ENCODE measurements at places on chromosomes 5 and 9.

DNA sequence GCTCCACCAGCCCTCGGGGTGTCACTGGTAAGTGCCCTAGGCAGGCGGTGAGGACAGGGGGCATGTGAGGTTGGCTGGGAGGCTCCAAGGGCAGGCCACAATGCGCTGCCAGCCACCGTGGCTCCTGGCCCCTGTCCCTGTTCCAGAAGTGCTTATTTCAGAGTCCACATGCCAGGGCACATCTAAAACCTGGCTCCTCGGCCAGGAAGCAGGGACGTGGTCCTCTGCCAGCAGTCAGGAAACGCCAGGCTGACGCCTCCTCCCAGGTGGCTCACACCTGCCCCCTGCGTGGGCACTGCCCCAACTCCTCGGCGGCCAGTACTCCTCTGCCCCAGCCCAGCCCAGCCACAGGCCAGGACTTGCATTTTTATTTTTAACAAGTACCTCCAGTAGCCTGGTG lies 68.5 kb downstream of the SECISBP2 start:
- no peak for DNase-seq

GRCh38 chr5:71939452-71940230 lies 167.6 kb upstream of the MAP1B start:
- DNase-seq = no peak

DNA sequence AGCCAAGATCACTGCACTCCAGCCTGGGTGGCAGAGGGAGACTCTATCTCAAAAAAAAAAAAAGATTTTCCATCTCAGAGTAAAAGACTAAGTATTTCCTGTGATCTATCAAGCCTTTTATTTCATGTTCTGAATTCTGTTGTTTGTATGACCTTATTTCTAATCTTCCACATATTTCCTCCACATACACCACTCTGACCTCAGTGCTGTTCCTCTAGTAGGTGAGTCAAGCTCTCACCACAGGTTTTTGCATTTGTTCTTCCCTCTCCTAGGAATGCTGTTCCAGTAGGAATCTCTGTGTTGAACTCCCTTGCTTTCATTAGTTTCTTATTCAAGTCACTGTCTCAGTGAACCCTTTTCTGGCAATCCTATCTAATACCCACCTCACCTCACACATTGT lies 68.1 kb downstream of the INVS start:
- DNase-seq = no peak

DNA sequence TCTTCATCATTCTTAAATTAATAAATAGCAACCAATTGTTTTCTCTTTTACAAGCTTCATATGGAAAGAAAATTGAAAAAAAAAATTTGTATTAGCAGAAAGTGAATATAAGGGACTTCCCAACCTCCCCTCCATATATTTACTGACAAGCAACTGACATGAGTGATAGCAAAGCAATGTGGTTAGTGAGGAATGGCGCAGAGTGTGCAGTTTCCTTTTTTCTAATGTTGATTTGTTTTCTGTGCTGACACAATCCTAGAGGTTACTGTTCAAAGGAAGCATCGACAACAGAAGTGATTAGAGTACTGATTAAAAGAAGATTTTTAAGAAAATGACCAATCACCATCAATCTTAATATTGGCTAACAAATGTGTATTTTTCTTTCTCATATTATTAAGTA lies 1.7 kb upstream of the PTGER4 start:
- DNase-seq = no peak

DNA sequence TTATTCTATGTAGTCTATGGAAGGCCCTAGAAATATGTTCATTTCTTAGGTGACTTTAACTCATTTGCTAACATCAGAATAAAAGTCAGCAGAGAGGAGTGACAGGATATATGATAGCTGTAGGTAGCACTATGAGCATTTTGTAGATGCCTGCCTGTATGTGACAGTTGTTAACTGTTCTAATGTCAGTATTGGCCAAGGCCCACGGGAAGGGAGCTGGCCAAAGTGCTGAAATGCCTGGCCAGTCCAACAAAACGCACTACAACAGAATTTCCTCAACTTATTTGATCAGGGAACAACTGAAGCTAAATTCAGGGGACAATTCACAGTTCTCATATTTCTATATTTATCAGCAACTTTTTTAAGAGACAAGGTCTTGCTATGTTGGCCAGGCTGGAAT lies 20.8 kb downstream of the SV2C start:
- DNase-seq = no peak

GRCh38 chr5:77957-78804 lies 13.8 kb upstream of the PLEKHG4B start:
- no peak for DNase-seq

DNA sequence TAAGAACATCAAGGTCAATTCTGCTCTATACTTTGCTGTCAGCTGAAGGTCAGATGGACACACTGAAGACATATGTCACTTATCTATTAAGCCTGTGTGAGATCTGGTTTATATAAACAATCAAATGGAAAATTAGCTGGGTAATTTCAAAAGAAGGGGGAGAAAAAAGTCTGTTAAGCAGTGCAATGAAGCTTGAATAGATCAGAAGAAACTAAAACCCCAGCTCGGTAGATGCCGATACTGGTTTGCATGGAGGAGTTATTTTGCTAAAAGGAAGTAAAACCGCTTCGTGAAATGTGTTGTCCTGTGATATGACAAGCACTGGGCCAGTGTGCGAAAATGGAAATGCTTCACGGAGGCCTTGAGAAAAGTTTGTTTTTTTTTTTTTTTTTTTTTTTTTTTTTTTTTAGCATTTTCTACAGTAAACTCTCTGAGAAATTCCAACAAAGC lies 148.8 kb downstream of the MEF2C start:
- no peak for DNase-seq

DNA sequence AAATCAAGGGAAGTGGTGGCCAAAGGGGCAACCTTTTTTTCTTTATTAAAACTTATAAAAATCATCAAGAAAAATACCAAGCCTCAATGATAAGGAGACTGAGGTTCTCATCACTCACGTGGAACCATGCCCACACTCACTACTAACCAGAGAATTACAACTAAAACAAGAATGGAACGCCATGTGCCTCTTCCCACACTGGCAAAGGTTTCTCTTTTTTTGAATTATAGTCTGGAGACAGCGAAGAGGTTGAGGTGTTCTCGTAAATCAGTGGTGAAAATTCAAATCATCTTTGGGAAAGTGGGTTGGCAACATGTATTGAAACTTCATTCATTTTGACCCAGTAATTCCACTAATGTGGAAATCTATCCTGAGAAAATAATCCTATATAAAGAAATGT lies 19.4 kb downstream of the FPGS start:
- no peak for DNase-seq

DNA sequence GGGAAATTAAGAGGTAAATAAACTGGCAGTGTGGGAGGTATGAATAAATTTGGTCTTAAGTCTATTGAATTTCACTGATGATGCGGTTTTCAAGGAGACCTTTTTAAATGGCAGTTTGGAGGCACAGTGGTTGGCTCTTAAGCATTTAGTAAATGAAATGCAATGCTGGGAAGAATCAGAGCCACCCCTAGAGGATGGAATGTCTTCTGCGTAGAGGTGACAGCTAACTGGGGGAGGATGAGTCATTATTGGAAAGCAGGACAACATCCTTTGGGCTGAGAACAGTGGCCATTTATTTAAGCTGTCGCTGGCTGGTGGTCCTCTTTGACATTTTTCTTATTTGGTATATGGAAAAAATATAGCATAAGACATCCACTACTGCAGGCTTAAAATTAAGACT lies 163.2 kb downstream of the SH3GL2 start:
- no peak for DNase-seq

DNA sequence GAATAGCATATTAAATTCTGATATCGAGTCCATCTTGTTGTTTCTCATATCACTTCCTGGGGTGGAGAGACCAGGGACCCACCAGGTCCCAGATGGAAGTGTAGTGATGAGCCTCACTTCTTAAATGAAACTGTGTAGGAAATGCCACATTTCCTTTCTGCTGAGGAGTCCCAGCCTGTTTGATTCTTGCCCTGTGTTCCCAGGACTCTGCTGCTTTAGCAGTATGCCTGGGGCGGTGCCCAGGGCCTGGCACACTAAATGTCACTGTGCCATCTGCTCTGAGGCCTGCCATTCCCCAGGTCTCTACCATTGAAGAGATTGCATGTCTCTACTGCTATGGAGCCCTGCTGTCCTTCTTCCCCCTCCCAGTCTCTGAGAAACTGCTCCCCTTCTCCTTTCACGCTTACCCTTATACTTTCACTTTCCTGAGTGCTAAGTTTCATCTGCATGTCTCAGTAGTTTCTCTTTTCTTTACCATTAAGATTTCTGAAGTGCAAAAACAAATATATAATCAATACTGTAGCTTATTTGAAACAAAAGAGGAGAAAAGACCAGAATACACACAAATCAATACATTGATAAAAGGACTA lies 260.4 kb downstream of the GABRB2 start:
- no peak for DNase-seq

- no peak for DNase-seq
These were observed 53.4 kb upstream of the CACNA1B start for GRCh38 chr9:137823986-137824771.

GRCh38 chr5:132915681-132916080 lies 42.2 kb downstream of the LEAP2 start:
- no peak for DNase-seq

GRCh38 chr5:127064253-127064840 lies 9.0 kb downstream of the C5orf63 start:
- no peak for DNase-seq

DNA sequence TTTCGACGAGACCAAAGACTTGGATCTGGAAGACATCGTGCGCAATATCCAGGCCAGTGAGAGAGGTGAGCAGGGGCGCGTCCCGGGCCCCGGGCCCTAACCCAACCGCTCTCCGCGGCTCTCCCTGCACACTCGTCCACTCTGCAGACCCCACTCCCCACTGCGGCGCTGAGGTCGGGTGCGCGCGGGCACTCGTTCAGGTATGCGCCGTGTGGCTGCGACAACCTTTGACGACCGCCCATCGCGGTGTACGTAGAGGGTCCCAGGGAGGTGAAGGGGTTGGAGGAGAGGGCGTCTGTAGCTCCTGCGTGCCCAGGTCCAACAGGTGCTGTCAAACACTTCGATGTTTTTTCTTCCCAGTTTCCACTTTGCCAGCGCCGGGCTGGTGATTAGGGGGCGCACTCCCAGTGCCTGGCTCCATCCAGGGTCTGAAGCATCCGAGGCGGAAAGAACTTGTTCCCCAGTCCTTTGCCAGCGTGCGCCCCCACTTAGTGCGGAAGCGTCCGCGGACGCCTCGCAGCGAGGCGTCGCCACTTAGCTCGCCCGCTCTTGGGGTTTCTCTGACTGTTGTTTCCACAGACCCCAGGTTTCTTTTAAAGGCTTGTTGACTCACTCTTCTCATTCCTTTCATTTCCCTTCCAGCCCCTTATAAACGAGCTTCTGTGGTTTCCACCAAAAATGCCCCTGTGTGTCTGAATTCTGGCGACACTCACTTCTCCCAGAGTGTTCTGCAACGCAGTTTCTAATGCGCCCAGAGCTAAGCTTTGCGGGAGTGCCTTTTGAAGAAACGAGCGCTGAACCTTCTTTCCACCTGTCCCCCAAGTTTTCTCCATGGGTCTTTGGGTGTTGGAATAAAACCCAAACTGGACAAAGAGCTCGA lies 1.6 kb downstream of the NPR3 start:
- no peak for DNase-seq

DNA sequence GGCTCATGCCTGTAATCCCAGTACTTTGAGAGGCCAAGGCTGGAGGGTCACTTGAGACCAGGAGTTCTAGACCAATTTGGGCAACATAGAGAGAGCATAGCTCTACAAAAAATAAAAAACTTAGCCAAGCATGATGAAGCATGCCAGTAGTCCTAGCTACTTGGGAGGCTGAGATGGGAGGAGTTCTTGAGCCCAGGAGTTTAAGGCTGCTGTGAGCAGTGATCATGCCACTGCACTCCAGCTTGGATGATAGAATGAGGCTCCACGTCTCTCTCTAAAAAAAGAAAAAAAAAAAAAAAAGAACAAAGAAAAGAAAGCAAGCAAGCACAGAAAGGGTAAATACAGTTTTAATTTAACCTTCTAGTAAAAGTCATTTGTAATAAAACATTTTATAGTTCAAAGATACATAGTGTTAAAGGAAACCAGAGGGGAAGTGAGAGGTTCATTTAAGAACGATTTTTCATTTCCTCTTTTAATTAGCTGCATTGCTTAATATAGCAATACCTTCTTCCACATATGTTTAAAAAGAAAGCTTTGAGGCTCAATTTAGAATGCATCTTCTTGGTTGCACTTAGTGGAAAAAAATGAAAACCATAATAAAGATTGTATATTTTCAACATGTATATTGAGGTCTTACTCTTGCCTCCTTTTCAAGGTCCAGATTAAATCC lies 14.9 kb downstream of the GAPT start:
- DNase-seq = no peak

DNA sequence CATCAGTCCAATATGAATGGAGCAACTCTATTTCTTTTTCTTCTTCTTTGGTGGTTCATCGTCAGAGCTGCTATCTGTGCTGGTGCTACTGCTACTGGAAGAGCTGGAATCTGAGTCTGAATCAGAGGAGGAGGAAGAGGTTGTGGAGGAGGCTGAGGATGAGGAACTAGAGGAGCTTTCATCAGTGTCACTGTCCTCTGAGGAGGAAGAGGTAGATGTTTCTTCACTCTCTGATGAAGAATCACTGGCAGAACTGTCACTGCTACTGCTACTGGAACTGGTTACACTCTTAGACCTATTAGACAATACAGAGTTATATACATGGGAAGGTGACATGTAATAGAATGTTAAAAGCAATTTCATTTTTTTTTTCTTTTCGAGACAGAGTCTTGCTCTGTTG lies 27.8 kb downstream of the ZCCHC10 start:
- no peak for DNase-seq

DNA sequence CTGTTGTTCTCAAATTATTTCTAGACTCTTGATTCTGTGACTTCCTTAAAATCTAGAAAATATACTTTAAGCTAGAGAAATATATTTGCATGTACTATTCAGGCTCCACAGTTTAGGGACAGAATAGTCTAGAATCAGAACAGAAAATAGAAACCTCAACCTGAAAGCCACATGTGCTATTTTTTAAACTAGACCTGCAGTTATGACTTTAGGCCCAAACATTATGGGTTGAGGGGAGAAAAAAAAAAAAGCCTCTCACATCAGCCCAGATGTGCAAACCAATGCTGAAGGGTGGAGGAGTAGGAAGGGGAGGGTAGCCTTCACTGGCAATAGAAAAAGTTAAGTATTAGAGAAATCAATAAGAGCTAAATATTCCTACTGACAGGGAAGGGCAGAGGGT lies 35.7 kb downstream of the ELL2 start:
- no peak for DNase-seq

DNA sequence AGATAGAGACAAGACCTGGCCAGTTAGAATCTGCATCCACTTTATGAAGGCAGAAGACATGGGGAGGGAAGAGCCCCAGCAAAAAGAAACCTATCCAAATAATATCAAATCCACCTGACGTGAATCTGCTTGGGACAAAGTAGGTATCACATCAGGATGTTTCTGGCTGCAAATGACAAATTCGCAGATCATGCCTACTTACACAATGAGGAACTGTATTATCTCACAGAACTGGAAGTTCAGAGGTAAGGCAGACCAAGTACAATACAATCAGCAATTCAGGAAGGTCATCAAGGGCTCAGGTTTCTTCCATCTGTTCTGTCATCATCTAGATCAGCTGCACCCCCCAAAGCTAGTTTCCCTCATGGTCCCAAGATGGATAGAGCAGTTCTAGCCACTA lies 13.2 kb upstream of the NR4A3 start:
- DNase-seq = no peak

- DNase-seq = no peak
These were observed 47.2 kb upstream of the AGXT2 start for GRCh38 chr5:35094948-35095347.
